ENCODE measurements at places on chromosomes 11 and 22.

DNA sequence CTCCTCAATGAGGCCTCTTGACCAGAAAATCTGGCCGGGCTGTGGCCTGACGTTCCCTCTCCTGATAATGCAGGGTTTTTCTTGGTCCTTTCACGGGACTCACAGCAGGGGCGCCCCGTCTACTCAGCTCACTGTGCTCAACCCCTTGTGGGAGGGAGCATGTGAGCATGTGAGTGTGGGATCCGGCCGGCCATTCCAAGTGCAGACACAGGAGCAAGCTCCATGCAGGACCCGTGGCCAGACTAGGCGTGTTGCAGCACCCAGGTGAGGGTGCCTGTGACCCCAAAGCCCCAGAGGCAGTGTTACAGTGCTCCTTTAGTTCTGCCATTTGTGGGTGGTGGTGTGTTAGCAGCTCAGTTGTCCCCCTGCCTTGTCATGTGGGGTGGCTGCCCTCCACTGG lies 18.0 kb downstream of the DHCR7 start:
- no peak for DNase-seq

GRCh38 chr11:66459138-66459778 lies 7.4 kb upstream of the PELI3 start:
- no peak for DNase-seq

DNA sequence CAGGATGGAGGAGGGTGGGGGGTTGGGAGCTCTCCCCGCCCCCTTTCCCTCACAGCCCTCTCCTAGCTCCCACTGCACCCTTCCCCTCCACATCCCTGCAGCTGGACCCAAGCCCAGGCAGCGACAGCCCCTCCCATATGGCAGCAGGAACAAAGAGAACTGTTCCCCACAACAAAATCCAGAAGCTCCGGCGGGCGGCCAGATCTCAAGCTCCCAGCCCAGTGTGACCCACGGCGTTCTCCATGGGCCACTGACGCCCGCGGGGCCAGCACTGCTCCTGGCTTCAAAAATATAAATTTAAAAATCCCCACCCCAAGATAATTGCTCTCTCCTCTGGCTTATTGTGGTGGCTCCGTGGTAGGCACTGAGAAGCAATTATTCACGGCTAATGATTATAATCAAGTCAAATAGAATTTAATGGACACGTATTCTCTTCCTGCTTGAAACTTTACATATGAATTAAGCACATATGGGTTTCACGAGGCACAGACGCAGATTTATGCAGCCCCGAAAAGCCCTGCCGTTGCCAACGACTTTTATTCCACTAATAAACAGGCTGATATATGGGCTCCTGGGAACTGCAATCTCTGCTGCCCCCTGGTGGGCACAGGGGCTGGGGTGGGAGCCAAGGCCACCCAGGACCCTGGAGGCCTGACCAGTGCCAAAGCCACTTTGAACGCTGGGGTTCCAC lies 17.5 kb downstream of the MACROD1 start:
- peak; percentile 61 for DNase-seq

GRCh38 chr11:116842909-116843308 lies 5.5 kb upstream of the APOA1 start:
- DNase-seq = no peak

- no peak for DNase-seq
Observed at GRCh38 chr11:89381094-89381493, 110.1 kb downstream of the NOX4 start.

DNA sequence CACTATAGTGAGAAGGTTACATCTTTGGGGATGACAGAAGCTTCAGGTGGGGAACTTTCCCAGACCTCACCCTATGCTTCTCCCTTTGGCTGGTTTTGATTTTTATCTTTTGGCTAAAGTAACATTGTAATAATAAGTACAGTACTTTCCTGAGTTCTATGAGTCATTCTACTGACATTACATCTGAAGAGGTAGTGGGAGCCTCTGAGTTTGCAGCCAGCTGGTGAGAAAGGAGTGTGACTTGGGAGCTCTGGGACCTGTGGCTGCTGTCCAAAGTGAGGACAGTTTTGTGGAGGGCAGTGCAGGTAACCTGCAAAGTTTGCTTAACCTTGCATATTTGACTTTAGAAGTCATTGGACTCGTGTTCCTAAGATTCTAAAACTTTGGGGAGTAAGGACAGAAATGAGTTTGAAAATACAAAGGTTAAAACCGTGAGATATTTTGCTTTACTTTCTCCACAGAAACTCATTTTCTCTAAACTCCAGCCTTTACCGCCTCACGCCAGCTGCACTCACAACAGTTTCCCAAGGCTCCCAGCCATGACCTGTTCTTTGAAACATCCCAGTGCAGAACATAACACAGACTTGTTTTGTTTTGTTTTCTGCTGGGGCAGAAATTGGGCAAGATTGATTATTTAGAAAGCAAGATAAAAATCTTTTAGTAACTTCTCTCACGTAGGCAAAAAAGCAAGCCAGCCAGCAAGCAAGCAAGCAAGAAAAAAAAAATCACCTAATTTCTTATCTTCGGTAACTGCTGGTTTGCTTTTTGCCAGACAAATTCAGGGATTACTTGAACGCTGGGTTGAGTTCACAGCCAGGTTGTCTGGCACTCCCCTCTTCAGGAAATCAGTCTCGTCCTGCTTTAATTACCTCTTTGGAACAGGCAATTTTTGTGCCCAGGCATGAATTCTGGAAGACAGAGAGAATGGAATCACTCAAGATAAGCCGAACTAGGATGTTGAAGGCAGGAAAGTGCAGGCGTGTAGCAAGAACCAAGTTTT lies 478.3 kb upstream of the ISX start:
- no peak for DNase-seq

DNA sequence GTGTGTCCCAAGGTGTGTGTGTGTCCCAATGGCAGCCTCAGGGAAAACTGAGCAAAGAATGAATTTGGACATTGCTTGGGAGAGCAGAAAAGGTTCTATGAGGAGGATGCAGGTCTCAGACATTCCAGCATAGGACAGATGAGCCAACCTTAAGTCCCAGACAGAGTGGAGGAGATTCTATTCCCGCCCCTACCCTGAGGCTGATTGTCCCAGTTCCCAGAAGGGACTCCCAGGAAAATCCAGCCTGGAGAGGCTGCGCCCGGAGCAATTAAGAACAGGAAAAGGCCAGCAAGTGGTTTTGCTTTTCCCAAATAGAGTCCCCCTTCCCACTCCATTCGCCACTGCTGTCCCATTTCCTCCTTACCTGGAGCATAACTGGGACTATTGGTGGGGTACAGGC lies 54.1 kb downstream of the RELT start:
- no peak for DNase-seq

- DNase-seq = no peak
Observed at GRCh38 chr11:44312876-44313275, 2.9 kb upstream of the ALX4 start.

GRCh38 chr22:20439928-20440575 lies 2.4 kb upstream of the SCARF2 start:
- no peak for DNase-seq

DNA sequence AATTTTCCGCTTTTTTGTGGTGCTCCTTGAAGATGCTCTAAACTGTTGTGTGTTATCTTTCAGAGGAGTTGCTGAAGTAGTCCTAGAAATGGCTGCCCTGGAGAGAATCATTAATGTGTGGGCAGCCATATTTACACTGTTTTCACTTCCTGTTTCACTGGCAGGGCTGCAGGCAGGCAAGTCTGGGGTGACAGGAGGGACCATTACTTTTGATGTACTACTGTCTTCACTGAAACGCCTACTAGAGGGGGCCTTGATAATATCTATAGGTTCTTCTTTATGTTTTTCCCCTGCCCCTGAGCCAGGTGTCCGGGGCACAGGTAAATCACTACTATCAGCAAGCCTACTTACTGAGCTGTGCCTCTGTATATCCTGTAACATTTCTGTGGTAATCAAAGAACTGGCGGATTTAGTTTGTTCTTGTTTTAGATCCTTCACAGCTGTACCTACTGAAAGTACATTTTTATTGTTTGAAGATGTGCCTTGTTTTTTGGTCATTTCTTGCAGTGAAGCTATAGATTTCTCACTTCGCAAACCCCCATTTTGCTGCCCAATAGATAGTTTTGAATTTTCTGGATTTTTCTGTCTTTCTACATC lies 39.7 kb downstream of the ACAT1 start:
- DNase-seq = no peak

DNA sequence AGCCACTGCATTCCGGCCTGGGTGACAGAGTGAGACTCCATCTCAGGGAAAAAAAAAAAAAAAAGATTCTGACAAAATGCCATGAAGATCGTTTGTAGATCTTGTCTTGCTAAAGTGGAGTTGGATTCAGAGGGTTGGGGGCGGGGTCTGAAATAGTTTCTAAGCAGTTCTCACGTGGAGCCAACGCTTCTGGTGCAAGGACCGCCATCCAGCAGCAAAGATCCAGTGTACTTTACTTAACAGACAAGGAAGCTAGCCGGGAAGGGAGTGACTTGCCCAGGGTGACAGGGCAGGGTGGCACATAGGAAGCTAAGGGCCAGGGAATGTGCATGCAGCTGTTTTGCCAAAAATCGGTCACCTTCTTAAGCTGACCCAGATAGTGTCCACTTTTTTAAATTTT lies 27.4 kb downstream of the APOL1 start:
- no peak for DNase-seq

GRCh38 chr11:14519597-14519916 lies 629 bp downstream of the PSMA1 start:
- peak; percentile 10 for DNase-seq

GRCh38 chr11:9498457-9499078 lies 37.8 kb downstream of the ZNF143 start:
- DNase-seq = no peak

DNA sequence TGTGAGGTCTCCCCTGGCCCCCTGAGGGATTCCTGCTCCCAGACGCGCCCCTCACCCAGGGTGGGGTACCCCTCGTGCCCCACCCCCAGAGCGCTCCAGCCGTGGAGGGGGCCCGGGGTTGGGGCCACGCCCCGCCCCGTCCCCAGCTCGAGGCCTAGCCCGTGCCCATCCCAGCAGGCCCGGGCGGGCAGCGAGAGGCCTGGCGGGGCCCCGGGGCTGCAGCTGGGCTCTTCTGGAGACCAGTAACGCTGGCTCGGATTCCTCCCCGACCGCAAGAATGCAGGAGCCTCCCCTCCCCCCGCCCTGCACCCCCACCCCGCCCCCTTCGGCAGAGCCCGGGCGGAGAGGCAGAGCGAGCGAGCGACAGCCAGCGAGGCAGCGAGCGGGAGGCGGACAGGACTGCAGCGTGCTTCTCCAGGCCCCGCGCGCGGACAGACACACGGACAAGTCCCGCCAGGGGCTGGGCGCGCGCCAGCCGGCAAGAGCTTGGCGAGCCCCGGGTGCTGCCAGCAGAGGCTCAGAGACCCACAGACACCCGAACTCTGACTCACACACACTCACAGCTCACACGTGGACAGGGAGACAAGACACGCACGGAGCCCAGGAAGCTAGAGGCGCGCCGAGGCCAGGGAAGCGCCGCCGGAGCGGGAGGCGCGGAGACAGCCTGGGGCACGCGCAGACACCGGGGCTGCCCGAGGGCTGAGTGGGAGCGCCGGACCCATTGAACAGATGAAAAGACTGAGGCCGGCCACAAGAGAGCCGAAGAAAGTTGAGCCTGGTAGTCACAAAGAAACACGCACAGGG lies 15.2 kb downstream of the BCL9L start:
- no peak for DNase-seq

- DNase-seq = no peak
Observed at GRCh38 chr11:32531528-32531927, 52.1 kb upstream of the EIF3M start.

GRCh38 chr22:19197997-19198865 lies 19.7 kb upstream of the SLC25A1 start:
- DNase-seq = no peak

- DNase-seq = no peak
Observed at GRCh38 chr11:5197536-5197935, 2.9 kb downstream of the OR51V1 start.

DNA sequence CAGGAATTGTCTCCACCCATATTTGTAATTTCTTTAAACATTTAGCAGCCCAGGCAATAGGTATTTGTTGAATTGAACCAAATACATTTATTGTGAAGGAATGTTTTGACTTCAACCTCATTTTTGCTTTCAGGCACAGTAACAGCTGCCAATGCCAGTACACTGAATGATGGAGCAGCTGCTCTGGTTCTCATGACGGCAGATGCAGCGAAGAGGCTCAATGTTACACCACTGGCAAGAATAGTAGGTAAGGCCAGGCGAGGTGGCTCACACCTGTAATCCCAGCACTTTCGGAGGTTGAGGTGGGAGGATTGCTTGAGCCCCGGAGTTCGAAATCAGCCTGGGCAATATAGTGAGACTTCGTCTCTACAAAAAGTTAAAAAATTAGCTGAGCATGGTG lies 20.9 kb downstream of the ACAT1 start:
- DNase-seq = no peak

- DNase-seq = no peak
Observed at GRCh38 chr11:12175694-12176241, 65.4 kb downstream of the MICAL2 start.

GRCh38 chr11:74195828-74196227 lies 24.7 kb downstream of the PPME1 start:
- no peak for DNase-seq

GRCh38 chr22:35325209-35325608 lies 25.5 kb downstream of the TOM1 start:
- no peak for DNase-seq

Measured in activated CD4-positive, alpha-beta T cell treated with anti-CD3 and anti-CD28 coated beads for 24 hours (primary cell).